ENCODE measurements at places on chromosomes 13 and 19.

DNA sequence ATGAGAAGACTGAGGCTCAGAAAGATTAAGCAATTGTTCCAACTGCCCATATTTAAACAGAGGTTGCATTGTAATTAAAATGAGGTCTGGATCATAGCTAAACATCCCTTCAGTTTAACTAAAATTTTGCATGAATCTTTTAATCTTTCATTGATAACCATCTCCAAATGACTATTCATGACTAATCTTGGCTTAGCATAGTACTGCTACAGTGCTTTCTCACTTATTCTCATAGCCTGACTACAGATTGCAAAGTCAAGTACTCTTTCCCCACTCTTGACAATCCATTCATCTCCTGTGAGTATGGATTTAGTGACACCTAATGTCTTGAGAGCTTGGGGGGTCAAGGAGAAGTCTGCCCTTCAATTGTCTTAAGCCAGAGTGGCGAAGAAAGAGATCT is 258.4 kb downstream of the RFC3 start:
- DNase-seq, result no peak

DNA sequence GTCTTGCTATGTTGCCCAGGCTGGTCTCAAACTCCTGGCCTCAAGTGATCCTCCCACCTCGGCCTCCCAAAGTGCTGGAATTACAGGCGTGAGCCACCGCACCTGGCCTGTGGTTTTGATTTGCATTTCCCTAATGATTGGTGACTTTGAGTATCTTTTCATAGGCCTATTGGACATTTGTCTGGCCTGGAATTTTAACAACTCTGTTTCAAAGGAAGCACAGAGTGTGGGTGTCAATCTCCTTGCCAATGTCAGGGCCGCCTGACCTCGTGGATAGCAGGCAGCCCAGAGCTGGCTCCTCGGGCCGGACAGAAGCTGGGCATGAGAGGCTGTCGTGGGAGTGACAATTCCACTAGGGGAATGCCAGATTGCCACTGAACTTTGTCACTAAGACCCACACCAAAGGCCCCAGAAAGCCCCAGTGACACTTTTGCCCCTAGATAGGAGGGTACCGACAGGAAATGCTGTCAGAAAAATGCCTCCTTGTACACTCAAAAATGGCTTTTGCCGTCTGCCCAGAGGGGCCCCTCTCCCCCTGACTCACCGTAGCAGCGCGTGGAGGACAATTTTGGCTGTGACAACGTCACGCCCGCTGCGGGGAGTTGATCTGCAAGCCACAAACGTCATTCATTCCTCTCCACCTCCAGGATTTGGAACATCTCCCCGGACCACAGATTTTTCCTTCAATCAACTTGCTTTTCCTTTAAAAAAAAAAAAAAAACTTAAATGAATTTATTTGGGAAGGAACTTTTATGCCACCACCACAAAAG is 11.7 kb upstream of the ADGRE5 start:
- no peak for DNase-seq

- no peak for DNase-seq
These were observed 41.8 kb upstream of the GRTP1 start for GRCh38 chr13:113405481-113406300.

GRCh38 chr19:6292006-6292405 is 12.2 kb upstream of the MLLT1 start:
- DNase-seq, result no peak

- no peak for DNase-seq
These were observed 216.1 kb upstream of the TMTC4 start for GRCh38 chr13:100890645-100891044.

DNA sequence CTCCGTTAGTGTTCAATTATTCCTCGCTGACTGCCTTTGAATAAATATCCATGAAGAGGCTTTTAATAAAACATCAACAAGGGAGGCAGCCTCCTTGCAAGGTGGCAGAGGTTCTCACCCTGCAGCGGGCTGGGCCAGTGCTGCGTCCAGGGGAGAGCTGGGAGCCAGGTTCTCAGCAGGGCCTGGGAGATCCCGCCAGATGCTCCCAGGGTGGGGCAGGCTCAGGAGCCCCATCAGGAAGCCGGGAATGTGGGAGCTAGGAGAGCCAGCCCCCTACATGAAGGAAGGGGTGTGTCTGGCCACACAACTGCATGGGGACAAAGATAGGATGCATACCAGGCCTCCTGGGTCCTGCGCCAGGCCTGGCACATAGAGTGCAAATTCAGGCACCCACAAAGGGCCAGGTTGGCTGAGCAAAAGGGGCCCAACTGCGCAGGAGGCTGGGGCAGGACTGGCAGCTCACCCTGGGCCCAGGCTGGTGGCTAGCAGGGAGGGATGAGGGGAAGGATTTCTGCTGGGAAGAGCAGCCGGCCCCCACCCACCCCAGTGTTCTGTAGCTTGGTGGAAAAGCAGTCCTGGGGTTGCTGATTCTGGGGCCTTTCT is 22.8 kb downstream of the VSTM2B start:
- no peak for DNase-seq

GRCh38 chr13:102145750-102146149 is 256.1 kb downstream of the FGF14 start:
- no peak for DNase-seq

GRCh38 chr13:111011899-111012298 is 97.0 kb upstream of the ANKRD10 start:
- no peak for DNase-seq

DNA sequence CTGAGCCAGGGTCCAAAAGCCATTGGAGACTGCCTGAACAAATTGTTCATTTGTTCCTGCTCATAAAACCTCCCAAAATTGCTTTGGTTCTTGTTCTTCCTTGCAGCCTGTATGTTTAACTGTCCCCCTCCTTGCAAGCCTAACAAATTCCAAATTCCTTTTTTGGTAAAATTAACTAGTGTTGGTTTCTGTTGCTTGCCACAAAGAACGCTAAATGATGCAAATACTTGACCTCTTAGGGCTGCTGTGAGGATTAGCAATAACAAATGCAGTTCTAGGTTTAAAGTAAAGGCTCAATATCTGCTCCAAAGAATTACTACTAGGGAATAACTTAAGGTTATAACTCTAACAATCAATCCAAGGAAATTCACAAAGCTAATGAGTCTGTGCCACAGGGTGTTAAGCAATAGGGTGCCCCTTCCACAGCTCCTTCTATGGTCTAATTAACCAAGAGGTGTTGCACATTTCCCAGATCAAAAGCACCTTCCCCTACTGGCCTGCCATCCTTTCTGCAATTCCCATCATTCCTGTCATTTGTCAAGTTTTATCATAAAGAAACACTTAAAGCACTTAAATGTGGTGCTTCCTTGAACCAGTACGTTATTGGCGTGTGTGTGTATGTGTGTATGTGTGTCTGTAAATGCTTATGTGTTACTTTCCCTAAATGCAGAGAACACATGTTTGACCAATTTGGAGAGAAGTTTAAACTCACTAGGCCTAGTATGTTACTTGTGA is 110.2 kb downstream of the RAP2A start:
- no peak for DNase-seq

- peak; percentile 100 for DNase-seq
These were observed at the start of gene MYADM for GRCh38 chr19:53867225-53868090. Gene MYADM (plus strand): TSS chr19:53867883. CDS start chr19:53873530, 5,647 bp downstream.

DNA sequence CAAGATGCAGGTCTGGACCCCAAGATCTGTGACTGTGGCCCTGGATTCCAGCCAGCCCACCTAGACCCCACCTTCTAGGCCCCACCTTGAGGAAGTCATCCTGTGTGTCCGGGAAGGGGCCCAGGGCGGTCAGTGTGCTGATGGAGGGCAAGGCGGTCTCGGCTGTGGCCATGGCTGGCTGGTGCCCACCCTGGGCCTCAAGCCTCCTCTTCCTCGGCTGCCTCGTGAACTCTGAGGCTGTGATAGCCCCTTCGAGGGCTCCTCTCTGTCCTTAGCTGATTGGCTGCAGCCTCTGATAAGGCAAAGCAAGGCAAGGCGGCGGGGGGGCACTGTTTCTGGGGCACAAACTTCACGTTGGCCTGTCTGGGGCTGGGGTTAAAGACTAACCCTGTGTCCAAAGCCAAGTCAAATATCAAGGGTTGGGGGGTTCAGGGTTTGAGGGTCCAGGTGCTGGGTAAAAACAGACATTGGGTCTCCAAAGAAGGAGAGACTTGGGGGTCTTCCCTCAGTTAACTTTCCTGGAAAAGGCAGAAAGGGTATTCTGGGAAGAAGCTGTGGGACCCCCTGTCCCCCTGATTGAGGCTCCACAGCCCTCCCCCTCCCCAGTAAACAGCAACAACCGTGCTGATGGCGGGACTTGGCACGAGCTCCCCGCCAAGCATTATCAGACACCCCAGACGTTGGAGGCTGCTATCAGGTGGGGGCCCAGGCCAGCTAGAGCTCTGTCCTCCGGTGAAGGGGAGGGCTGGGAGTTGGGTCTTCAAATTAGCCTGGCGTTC is at the start of gene KLF1:
Gene KLF1, minus strand, starts transcription at position 233 of the 779 bp plus-strand sequence. Its CDS starts 61 bp downstream, at position 172.
- no peak for DNase-seq

DNA sequence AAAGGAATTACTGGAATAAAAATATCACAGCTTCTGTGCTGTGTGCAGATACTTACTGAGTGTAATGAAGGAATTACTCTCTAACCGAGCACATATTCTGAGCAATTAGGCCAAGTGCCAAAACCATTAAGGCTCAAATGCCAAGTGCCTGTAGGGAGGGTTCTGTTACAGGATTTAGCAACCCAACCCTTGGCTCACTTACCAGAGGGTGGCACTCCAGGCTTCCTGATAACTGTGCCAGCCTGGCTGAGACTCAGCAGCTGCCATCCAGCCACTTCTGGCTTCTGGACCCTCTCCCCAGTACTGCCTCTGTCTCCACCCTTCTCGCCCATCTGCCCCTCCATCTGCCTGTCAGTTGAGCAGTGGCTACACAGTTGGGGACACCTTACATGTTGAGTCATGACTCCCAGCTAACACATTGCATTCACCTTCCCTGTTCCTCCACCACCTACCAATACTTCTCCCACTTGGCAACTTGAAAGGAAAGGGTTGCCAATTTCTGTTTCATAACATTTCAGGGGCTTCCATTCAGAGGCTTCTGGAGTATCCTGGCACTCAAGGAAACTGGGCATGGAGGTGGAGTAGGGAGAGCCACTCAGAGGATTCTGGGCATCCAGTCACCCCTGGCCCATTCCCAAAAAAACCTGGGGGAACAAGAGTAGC is 110.5 kb downstream of the COG6 start:
- no peak for DNase-seq

GRCh38 chr13:38657191-38657590 is 29.7 kb upstream of the FREM2 start:
- DNase-seq, result no peak

- no peak for DNase-seq
These were observed 4.0 kb downstream of the TCF3 start for GRCh38 chr19:1648459-1648849.

DNA sequence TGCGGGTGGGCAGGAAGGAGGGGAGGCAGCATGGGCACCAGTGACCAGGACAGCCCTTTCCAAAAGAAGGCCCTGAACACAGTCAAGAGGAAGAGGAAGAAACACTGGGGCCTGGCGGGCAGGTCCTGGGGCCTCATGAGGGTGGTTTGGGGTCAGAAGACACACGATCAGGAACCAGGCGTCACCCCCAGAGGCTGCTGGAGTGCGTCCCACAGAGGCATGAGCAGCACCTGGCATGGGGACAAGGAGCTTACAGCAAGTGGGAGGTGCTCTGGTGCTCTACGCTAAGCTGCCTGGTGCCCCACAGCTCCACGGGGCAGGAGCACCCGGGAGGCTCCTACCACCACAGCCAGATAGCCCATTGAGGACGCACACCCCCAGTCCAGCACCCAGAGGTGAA is 20.0 kb downstream of the ELL start:
- DNase-seq, result no peak

DNA sequence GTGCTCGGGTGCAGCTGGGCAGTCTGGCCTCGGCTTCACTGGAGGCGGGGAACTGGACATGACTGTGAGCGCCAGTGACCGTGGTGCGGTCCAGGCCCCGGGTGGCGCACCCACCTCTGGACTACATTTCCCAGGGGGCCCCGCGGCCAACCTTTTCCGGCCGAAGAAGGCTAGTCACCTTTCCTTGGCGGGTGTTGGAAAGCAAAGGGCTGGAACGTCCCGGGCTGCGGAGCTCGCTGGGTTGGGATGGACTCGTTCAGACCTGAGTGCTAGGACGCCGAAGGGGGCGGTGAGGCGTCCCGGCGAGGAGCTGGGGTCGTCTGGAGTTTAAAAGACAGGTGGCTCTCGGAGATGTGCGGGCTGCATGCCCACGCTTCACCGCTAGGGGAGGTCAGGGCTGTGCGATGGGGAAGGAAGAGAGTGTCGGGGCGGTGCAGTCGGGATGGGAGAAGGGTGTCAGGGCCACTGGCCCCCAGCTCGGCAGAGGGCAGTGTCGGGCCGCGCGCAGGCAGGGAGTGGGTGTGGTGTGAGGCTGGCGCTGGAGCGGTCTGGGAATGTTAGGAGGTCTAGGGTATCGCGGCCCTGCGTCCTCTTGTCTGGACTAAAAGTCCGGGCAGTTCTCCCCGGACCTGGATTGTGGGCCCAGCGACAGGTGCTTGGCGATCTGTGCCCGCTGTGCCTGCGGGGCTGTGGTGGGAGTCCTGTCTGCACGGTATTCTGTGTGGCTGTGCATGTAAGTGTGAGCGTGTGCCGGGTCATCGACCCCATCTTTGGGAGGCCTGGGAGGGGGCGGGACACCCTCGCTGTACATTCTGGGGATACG is 57.1 kb downstream of the ZNF568 start:
- peak; percentile 55 for DNase-seq

DNA sequence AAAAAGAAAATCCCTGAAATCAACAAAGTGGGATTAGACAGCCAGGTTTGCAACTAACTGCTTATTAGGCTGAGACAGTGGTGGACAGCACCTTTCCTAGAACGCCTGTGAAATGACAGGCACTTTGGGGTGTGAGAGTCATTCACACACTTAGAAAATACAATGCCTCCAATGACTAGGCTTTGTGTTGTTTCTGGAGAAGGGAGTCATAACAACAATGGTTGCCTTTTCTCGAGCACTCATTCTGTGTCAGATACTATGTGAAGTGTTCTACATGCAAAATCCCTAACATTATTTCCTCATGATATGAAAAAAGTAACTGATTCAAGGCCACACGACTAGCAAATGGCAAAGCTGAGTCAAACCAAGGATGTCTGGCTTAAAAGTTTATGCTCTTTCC is 41.2 kb downstream of the SACS start:
- no peak for DNase-seq

DNA sequence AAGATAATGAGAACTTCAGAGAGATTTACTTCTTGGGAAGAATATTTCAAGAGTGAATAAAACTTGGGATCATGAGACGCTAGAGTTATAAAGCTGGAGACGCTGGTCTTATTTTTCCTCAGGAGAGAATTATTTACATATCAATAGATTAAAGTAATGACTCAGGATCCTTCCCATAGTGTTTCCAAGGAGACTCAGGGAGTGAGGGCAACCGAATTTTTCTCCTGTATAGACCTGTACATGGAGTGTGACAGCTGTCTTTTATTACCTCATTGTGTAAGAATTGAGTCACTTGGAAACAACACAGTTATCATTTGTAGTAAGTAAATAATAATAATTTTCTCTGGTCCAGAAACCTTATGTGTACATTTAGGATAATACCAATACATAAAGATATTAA is 1905.5 kb downstream of the OLFM4 start:
- DNase-seq, result no peak

DNA sequence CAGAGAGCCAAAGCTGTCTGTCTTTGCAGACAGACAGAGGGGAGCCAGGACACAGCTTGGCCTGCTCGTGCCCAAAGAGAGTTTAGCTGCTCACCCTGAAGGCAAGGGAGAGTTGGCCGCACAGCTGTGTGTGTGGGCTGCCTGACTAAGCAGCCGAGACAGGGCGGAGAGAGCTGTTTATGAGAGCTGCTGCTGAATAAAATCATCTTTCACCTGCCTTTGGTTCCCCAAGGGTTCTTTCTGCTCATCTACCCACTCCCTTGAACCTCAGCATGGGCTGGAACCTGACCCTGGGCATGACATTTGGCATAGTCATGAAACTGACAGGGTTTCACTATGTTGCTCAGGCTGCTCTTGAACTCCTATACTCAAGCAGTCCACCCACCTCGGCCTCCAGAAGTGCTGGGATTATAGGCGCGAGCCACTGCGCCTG is 98.2 kb downstream of the RBM26 start:
- DNase-seq, result no peak

Data from neuronal stem cell (in vitro differentiated cells).